ENCODE measurements at places on chromosomes 2 and 18.

DNA sequence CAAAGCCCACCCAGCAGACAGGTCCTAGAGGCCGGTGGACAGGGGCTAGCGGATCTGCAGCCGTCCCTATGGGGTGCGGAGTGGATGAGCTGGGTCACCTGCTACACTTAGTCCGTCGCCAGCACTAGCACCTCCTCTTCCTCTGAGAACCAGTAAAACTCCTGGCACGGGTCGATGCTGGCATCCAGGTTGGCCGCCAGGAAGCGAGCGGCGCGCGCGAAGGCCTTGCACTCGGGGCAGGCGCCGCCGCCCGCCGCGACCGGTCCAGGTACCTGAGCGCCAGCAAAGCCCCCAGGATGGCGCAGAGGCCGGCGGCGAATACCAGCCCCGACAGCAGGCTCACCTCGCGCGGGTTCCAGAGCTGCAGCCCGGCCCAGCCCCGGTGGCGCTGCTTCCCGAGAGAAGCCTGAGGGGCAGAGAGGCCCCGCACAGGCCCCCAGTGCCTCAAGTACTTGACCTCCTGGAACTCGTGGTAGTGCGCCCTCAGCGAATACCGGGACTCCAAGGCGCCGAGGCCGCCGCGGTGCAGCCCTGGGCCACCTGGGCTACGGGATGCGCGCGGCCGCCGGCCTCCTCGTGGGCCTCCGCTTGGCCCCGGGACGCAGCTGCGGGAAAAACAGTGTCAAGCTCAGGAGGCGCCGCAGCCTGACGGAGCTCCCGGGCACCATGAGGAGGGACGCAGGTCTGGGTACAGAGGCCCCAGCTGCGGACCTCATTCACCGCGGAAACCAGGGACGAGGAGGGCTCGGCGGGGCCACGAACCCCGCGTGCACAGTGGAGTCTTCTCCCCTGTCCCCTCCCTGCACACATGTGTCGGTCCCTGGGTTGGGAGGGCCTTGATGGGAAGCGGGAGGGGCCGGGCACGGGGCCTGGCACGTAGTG lies 27.5 kb upstream of the ALPP start:
- DNase-seq = no peak

DNA sequence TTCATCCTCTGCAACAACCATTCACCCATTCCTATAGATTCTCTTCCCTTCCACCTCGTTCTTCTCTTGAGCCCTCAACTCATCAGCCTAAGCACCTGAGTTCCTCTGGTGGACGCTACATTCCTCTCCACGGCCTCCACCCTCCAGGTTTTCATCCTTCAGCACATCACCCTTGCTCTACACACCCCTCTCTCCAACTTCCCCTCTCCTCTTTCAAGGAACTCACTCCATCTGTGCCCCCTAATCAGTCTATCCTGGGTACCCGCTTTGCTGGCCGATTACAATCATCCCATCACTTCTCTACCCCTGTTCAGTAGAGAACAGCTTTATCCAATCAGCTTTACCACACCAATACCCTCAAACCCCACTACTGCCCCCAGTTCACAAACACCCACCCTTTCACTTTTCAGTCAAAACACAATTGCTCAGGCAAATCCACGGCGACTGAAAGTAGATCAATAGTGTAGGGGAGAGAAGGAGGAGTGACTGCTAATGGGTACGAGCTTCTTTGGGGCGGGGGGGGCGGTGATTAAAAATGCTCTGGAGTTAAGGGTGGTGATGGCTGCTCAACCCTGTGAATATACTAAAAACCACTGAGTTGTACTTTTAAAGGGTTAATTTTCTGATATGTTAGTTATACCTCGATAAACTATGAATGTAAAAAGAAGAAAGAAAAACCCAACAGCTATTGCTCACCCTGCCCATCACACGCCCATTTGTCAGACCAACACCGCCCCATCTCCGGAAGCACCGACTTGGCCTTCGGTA lies 857 bp downstream of the DYM start:
- no peak for DNase-seq

DNA sequence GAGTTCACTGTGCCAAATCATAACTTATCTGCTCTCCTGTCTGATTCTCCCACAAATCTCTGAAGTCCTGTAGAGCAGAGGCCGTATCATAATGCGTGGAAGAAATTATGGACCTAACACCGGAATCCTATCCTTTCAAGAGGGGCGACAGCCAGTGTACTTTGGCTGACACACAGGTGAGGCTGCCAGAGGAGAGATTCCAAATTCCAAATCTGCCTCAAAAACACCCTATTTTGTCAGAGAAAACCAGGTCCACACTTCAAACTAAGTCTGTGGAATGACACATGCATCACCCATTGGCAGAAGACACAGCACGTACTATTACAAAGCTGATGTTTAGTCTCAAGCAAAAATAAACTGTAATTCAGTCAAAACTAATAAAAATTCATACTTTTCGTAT lies 139.2 kb upstream of the PID1 start:
- no peak for DNase-seq

- DNase-seq = no peak
Measured at GRCh38 chr18:8615397-8616027, 6.3 kb downstream of the RAB12 start.

GRCh38 chr2:98403878-98404277 lies 40.8 kb upstream of the INPP4A start:
- no peak for DNase-seq

Measured in stimulated activated CD8-positive, alpha-beta memory T cell treated with anti-CD3 and anti-CD28 coated beads, Interleukin-12 subunit alpha, Interleukin-12 subunit beta, amount 100 ng/mL, for 1 hour (primary cell).